Activated CD4-positive, CD25-positive, alpha-beta regulatory T cell treated with anti-CD3 and anti-CD28 coated beads, Interleukin-2, amount 50 U/mL, for 72 hours (primary cell): ENCODE measurements at places on chromosomes 2 and 18.

DNA sequence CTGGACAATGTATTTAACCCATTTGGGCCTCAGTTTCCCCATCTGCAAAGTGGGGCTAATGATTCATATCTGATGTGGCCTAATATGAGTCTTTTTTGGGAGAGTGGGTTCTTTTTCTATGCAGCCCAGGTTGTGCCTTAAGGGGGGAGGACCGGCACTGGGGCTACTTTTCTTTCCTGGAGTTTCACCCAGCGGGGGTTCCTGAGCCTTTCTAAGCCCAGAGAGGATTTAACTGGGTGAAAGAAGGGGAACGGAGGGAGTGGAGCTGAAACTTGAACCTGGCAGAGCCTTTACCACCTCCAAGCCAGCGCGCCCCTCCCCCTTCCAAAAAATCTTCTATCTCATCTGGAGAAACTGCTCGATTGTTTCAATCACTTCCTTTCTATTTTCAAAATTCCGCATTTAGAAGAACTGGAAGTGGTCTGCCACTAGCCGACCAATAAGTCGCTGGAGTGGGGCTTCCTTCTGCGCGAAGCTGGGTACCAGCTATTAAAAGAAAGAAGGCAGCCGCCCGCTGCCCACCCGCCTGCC, 205.0 kb upstream of the SMAD2 start:
- no peak for DNase-seq

GRCh38 chr2:48183991-48184390, 277.7 kb upstream of the FBXO11 start:
- no peak for DNase-seq

- DNase-seq = no peak
Measured at GRCh38 chr2:209076151-209076550, 347.7 kb upstream of the MAP2 start.

GRCh38 chr2:121185571-121186074, 99.4 kb downstream of the TFCP2L1 start:
- DNase-seq = no peak

GRCh38 chr2:207984765-207985480, 40.4 kb downstream of the PLEKHM3 start:
- no peak for DNase-seq

- no peak for DNase-seq
Measured at GRCh38 chr2:167489325-167489724, 601.0 kb downstream of the XIRP2 start.

- DNase-seq = no peak
Measured at GRCh38 chr2:69375494-69376353, 11.3 kb downstream of the GFPT1 start.

GRCh38 chr18:49755489-49755888, 57.8 kb downstream of the ACAA2 start:
- no peak for DNase-seq

GRCh38 chr2:137838255-137839092, 125.8 kb upstream of the HNMT start:
- no peak for DNase-seq
